ENCODE measurements at places on chromosomes 12 and 14. TPM values are rescaled to one million over a fixed set of nuclear protein-coding genes. Genes with fewer than 3 reads are reported as not detected.

- no peak for DNase-seq
These were observed 15.1 kb downstream of the CD9 start for GRCh38 chr12:6215120-6215807.

DNA sequence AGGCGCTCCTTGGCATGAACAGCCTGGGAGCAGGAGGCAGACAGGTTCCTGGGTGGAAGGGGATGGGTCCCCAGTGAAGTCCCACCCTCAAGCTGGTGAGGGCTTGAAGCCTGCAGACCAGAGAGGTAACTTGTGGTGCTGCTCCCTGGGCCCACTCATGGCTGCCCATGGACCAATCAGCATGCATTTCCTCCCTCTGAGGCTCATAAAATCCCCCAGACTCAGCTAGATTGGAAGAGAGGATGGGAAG is 50.2 kb downstream of the A2M start:
- no peak for DNase-seq

- peak; percentile 78 for DNase-seq
These were observed at the start of gene AP1G2 for GRCh38 chr14:23567186-23568020. TSS of gene AP1G2 (minus strand) at chr14:23567791. CDS start at chr14:23567314, 477 bp downstream.

DNA sequence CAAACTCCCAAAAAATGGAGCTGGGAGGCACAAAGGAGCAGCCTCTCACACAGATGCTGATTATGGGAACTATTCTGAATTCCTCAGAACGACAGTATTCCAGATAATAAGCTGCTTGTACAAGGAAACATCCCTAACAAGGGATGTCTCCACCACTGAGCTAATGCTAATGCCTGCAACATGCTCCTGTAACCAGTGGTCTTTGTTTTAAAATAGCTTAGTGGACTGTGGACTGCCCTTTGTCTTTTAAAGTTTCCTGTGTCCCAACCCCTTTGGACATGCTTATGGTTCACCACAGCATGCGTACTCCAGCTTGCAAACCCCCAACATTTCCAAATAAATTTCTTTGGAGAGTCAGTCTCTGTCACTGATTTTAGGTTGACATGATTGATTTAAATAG is 16.4 kb upstream of the PITPNM2 start:
- no peak for DNase-seq

DNA sequence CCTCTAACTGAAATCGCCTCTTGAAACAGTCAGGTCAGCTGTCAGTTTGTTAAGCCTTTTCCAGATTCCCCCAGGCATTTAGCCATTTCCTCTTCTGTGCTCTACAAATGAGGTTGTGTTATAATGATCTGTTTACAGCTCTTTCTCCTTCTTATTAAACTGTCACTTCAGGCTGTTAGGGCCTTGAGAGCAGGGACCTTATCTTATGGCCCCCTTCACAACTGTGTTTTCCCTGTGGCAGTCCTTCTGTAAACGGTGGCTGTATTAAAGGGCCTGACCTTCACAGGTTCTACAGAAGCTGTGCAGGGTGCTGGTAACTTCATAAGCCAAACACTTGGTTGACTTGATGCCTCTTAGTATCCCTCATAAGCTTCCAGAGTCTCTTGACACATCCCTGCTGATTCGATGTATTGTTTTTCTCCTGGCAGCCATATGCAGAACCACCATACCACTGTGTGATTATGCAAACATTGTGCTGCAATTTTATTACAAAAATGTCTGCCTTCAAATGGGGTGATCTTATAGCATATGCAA is 104.7 kb downstream of the PLEKHA5 start:
- no peak for DNase-seq

- no peak for DNase-seq
These were observed 3.1 kb upstream of the IGF1 start for GRCh38 chr12:102483466-102483865.

DNA sequence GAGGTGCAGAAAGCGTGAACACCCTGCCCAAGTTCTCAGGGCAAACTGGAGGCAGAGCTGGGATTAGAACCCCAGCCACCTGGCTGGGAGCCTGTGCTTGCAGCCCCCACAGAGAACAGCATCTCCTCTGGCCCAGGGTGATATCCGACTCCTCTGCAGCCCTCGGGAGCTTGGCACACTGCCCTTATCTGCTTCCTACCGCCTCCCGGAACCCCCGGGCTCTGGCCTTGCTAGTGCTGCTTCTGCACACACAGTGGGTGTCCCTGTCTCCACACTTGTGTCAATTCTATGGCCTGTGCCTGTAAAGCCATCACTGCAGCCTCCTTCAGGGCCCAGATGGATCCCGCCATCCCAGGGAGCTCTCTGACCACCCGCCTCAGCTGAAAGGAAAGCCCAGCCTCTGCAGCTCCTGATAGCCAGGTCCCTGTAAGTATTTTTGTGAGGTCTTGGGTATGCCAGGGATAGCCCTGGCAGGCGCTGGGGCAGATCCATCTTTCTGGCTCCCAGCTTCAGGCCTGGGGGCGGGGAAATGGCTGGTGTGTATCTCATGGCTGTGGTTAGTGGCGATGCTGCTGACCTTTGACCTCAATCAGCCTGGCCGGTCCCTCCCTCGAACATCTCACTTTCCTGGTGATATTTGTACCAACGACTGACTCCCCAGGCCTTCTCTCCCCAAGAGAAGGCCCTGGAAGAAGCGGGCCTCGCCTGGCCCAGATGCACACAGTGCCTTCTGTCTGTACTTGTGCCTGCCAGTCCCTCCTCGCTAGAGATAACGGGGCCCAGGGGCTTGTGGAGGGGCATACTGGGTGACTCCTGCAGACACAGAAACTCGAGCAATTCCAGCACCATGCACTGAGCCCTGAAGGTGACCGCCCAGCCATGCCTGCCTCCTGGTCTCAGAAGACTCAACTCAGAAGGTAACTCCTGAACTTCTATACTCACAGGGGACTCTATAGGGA is 183.8 kb downstream of the CALM1 start:
- DNase-seq = no peak

DNA sequence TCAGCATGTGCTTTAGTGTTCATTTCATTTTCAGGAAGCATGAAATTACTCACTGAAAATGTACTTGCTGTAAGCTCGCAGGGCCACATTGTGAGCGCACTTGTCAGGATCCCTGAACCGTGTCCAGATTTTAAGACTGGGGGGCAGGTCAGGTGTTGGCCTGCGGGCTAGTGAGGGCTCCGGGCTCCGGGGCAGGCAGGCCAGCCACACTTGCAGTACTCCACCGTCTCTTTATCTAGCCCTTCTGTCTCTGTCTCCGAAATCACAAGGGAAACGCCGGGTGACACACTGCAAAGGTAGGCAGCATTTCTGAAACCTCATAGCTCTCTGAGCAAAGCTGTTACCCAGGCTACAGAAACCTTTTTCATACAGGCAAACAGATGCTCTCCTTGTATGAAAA is 98.7 kb downstream of the EML1 start:
- DNase-seq = no peak

- peak; percentile 12 for DNase-seq
These were observed 24.9 kb upstream of the CHGA start for GRCh38 chr14:92897922-92898565.

DNA sequence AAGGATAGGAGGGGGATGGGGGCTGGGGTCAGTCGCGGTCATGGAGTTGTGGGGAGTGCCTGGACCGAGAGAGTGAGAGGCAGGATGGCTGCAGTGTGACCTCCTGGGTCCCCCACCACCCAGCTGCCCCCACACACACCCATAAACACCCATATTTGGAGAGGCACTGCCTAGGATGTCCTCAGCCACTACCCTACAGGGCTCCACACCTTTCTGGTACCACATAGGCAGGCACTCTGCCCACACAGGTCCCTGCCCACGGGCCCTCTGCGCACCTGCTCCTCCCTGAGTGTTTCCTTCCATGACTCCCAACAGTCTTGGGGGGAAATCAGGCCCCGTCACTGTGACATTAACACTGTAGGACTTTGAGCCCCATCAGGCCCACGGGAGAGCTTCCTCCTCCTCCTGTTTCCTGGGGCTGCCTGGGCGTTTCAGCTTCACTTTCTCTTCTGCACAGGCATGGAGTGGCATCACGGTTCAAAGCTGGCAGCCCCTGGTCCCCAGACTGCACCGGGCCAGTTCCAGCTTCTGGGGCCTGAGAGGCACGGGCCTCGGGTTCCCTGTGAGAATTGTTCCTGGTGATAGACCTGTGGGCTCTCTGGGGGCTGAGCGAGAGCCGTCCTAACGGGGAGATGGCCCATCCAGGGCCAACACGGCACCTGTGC is 207.0 kb upstream of the C14orf180 start:
- no peak for DNase-seq

- no peak for DNase-seq
These were observed 144.2 kb downstream of the SLC38A6 start for GRCh38 chr14:61125041-61125866.

DNA sequence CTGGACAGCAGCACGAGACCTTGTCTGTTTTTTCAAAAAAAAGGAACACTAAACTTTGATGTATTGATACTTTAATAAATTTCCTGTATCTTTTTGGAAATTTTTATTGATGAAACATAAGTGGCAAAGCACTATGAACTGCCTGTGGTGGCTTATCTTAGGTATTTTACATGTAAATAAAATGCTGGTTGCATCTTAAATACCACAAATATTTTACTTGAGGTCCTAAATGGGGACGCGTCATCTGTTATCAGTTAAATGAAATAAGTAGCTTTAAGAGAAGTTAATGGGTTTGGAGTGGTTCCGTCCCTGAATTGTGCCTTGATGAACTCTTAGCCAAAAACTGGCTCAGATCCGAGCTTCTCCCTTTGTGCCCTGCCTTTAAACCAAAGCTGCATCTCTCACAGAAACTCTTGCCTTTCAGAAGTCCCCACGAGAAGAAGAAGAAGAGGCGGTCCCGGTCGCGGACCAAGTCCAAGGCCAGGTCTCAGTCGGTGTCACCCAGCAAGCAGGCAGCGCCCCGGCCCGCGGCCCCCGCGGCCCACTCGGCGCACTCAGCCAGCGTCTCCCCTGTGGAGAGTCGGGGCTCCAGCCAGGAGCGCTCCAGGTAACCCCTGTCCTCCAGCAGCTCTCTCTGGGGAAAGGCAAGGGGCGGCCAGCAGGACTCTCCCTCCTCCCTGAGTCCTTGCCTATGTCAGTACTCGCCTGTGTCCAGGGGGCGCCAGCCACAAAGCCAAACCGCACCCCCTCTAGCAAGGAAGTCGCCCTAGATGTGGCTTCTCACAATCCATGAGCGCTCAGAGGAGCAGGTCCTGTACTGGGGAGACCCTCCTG is 31.2 kb upstream of the MMP17 start:
- DNase-seq = no peak

- DNase-seq = no peak
These were observed 6.0 kb upstream of the SIX1 start for GRCh38 chr14:60655119-60655897.

DNA sequence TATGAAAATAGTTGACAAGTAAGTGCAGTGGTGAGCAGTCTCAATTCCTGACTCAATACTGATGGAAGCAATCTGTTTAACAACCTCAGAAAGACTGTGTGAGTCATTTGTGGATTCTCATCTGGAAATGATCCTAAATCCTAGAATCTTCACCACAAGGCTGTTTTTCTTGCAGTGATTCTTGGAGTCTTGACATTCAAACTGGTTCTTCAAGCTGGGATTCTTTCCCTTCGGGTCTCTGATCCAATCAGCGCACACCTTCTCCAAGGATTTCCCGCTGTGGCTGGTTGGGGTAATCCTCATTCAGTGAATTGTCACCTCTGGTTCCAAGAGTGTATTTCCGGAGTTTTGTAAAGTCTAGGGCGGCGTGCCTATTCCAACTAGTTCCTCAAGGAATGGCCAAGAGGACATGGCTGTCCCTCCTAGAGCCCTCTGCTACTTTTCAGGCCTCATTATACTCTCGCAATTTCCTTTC is 37.7 kb upstream of the FOXJ2 start:
- peak; percentile 89 for DNase-seq

- no peak for DNase-seq
These were observed 105.7 kb upstream of the PPM1H start for GRCh38 chr12:63040526-63041220.

The TAS2R42 gene
- total RNA-seq = not detected

The KCNMB4 gene
- 2.6 TPM for total RNA-seq

The SERPINA12 gene
- not detected for total RNA-seq

The TNS2 gene
- 13.1 TPM for total RNA-seq

The SPTB gene
- 2.3 TPM for total RNA-seq
